Right ventricle myocardium inferior (tissue), 1 donor: ENCODE measurements at places on chromosomes 6 and 20. TPM values are rescaled to one million over a fixed set of nuclear protein-coding genes. Genes with fewer than 3 reads are reported as not detected.

DNA sequence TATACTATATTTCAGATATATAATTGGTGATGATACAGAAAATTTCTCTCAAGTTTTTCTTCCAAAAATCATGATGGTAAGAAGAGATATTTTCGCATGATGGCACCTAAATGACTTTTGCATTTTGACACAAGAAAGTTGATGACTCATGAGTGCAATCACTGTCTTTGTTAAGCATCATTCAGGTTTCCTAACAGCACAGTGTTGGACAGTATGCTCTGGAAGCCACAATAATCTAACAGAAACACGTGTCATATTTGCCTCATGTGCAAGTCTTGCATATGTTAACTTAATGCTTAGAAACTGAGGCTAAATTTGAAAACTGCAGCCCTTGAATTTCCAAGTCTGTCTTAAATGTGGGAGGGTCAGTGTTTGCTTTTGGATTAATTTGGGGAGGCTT is 533.5 kb downstream of the LMBRD1 start:
- DNase-seq: no peak

CST4 gene
- total RNA-seq: not detected

- no peak for DNase-seq
Observed at GRCh38 chr6:149271348-149272340, 45.9 kb upstream of the TAB2 start.

GRCh38 chr20:30488941-30489613 is 768.4 kb upstream of the DEFB115 start:
- no peak for DNase-seq

- no peak for DNase-seq
Observed at GRCh38 chr20:11207749-11208502, 534.1 kb upstream of the JAG1 start.

GRCh38 chr6:12537389-12537788 is 179.2 kb upstream of the PHACTR1 start:
- no peak for DNase-seq

DNA sequence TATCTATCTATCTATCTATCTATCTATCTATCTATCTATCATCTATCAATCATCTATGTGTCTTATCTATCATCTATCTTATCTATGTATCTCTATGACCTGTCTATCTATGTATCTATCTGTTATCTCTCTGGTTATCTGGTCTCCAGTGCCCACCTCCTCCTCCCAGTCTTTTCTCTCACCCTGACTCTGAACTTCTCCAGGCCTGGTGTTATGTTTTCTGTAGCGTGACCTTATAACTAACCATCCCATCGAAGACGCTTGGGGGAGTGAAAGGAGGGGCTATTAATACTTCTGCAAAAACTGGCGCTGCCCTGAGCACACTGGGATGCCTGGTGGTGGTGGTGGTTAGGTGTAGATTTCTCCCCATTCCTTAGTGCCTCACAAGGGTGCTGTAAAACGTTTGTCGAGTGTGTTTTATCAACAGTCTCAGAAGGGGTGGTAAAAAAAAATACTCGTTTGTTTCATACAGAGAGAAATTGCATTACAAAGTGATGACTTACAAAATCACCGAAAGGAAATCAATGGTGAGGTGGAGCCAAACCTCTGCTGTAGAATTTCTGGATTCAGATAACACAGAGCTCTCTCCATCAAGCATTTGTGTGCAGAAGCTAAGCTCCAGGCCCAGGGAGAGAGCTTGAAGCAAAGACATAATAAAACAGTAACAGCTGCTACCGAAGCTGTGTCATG is 156.2 kb downstream of the BCAS1 start:
- DNase-seq: no peak

DEFB132 gene
- not detected for total RNA-seq

DNA sequence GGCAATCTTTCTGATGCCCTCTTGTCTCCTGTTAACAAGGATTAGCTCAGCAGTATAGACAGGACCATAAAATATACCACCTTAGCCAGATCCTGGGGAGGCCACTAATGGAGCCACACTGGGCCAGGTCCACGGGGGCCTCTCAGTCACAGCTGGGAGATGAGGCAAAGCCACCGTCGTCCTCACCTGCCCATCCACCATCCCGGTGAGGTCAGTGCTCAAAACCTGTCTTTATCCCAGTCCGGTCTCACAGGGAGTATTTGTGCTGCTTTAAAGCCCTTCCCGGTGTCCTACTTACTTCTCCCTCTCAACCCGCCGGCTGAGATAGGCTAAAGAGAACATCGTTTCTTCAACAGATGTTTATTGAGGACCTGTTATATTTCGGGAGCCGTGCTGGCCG is 104.3 kb downstream of the EDN3 start:
- no peak for DNase-seq

DNA sequence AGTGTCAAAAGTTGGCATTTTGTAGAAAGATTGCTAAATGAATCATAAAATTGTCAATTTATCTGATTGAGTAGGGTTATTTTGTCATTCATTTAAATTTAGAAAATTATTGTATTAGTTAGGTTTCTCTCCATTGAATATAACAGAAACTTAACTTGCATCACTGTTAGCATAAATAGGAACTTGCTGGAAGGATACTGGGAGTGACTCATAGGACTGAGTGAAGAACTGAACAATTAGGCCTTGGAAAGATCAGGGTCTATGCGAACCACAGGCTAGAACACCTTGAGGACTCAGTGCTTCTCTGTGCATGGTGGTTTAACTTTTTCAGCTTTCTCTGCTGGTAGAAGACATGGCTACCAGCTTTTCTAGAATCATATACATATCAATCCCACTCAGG is 67.7 kb upstream of the IFNGR1 start:
- DNase-seq: no peak

PCK1 gene
- 4.4 TPM for total RNA-seq

SCRT2 gene
- not detected for total RNA-seq

DNA sequence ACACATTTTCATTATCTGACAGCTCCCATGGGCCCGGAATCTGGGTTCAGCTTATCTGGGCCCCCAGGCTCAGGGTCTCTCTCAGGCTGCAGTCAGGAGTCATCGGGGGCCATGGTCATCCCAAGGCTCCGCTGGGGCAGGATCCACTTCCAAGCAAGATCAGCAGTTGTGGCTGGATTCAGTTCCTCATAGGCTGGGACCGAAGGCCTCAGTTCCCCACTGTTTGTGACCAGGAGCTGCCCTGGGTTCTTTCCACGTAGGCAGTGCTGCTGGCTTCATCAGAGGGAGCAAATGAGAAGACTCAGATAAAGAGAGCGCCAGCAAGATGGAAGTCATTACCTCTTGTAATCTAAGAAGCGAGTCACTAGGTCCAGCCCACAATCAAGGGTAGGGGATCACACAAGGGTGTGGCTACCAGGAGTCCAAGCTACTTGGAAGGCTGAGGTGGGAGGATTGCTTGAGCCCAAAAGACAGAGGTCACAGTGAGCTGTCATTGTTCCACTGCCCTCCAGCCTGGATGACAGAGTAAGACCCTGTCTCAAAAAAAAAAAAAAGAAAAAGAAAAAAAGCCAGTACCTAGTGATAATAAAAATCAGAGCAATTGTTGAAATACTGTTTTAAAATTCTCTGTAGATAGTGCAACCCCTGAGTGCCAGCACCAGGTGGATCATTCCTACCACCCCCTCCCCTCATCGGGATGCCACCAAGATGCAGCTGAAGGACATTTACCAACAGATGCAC is 162.7 kb downstream of the NFATC2 start:
- no peak for DNase-seq

DNA sequence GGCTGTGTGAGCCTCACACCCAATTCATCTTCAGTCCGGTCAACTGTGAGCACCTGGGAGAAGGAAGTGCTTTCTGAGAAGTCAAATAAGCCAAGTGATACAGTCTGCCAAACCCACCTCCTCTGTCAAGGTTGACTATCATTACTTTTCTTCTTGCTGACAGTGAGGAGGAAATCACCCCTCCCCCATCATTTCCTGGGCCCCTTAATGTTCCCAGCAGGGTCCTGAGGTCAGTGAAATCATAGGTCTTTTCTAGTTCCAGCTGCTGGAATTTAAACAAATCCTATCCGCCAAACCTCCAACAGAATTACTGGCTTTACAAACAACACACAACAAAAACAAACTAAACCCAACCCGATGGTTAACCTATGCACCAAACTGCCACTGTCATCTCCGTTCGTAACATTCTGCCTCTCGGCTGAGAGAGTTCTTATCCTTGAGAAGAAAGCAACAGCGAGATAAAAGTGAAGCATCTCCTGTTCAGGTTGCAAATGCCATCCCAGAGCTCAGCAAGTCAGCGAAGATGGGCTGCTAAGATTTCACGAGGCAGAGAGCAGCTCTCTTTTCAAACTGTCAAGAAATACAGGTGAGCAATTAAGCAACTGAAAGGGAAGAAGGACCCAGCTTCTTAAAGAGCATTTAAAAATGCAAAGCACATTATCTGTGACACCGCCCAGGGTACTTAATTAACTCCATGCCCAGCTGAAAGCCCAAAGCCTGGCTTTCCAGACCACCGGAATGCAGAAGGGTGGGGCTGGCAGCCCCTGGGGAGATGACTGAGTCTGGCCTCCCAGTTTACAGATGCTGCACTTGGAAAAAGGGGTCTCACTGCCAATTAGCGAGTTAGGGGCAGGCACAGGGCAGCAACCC is 24.7 kb downstream of the GFOD1 start:
- DNase-seq: no peak

DNA sequence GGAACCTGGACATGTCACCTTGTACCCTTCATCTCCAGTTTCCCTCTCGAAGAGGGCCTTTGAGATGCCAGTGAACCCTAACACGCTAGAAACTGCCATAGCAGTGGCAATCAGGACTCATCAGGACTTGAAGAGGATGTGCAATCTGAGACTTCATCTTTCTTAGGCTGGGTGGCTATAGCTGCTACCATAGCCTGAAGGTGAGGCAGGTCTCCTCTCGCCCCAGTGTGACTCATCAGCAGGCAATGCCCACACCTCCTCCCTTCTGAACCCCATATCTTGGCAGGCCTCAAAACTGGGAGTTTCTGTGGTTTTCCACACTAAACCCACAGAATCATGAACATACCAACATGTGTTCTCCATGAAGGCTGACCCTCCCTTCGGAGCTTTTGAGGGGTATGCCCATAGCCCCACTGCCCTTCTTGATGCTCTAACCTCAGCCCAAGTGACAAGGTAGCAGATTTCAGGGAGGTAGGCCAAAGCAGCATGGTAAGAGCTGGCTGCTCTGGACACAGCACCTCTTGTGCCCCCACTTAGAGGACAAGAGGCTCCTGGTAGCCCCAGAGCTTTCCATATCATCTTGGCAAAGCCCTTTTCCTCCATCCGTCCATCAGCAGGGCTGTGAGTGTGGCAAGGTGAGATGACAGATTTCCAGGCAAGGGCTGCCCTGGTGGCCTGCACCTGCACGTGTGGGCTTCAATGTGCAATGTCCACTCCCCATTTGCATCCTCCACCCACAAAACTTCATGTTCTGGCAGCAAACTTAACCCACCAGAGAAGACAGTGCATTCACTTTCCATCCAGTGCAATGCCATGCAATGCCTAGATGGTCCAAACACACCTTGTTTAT is 2.6 kb downstream of the BLCAP start:
- no peak for DNase-seq

RSPH9 gene
- 0.11 TPM for total RNA-seq

GRCh38 chr6:164753517-164753916 is 555.9 kb downstream of the C6orf118 start:
- DNase-seq: no peak

GRCh38 chr20:63017826-63018411 is 11.2 kb upstream of the BHLHE23 start:
- DNase-seq: no peak

SLC22A1 gene
- total RNA-seq: 0.51 TPM

GRCh38 chr6:55379471-55379870 is 52.2 kb downstream of the GFRAL start:
- no peak for DNase-seq

GRCh38 chr6:22653980-22654610 is 84.7 kb downstream of the HDGFL1 start:
- DNase-seq: no peak

ENPP5 gene
- 2.8 TPM for total RNA-seq

- no peak for DNase-seq
Observed at GRCh38 chr20:13017235-13017634, 8.5 kb downstream of the SPTLC3 start.

LBP gene
- total RNA-seq: 0.16 TPM

GRCh38 chr6:135052939-135053338 is 1.7 kb downstream of the HBS1L start:
- no peak for DNase-seq

TP53TG5 gene
- total RNA-seq: 0.73 TPM

XPO5 gene
- 11.7 TPM for total RNA-seq

DNA sequence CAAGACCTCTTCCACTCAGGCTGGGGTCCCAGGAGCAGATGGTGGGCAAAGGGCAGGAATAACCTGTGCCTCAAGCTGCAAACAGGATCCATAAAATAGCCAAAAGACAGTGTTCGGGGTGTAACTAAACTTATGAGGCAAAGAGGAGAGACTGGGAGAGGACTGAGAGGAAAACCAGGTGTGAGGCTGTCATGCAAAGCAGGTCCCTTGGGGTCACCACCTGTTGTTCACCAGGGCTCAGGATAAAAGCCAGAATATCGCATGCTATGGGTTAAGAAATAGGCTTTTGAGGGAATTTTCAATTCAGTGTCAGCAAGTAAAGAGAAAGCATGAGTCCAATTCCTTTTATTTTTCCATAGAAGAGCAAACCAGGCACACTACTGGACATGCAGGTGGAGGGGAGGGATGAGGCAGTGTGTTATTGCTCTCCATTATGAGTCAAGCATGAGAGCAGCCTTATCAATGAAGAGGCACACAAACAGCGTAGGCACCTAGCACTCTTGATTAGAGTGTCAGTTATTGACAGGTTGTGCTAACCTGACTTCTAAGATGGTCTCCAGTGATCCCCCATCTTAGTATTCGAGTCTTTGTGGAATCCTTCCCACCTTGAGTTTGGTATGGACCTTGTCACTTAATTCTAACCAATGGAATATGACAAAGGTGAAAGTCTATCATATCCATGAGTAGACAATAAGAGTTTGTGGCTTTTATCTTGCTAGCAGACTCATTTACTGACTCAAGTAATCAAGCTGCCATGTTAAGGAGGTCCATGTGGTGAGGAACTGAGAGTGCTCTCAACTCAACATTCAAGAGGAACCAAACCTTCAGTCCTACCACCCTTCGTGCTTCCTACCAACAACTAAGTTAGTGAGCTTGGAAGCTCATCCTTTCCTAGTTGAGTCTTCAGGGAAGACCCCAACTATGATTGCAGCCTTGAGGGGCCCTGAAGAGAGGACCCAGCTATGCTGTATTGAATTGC is 18.8 kb downstream of the HLA-E start:
- DNase-seq: no peak

MEI4 gene
- 0.65 TPM for total RNA-seq

ELOVL5 gene
- total RNA-seq: 28.0 TPM

DNA sequence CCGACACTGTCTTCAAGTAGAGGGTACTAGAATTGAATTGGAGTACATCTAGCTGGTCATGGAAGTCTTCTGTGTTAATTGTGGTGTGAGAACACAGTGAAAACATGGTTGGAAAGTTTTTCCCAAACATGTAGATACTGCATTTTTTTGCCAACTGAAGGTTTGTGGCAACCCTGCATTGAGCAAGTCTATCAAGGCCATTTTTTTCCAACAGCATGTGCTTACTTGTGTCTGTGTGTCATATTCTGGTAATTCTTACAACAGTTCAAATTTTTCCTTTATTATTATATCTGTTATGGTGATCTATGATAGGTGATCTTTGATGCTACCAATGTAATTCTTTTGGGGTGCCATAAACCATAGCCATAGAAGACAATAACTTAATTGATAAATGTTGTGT is 147.0 kb downstream of the MYB start:
- no peak for DNase-seq

- no peak for DNase-seq
Observed at GRCh38 chr6:39634646-39635341, 90.4 kb downstream of the KIF6 start.

SIRPB2 gene
- total RNA-seq: 4.0 TPM

- DNase-seq: no peak
Observed at GRCh38 chr20:33568378-33568777, 78.5 kb downstream of the CBFA2T2 start.
